ENCODE measurements at places on chromosomes 7 and 10.

DNA sequence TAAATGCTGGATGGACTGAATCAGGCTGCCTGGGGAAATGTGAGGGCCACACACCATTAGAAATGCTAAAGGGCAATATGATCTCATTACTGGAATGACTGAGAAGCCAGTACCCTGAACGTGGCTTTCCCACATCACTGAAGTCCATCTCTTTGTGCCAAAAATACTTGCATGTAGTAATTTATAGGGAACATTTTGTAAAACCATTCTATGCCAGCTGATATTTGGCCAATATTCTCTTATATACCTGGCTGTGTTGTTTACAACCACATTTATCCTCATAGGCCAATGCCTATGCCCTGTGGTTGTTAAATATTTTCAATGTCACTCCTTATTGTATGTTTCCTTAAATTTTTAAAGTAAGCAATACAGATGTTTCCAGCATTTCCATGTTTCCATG lies 111.6 kb downstream of the C10orf90 start:
- DNase-seq, result no peak

GRCh38 chr7:7569615-7570014 lies 2.9 kb downstream of the MIOS start:
- DNase-seq, result no peak

GRCh38 chr10:113524539-113525490 lies 28.0 kb upstream of the HABP2 start:
- no peak for DNase-seq

GRCh38 chr10:43293677-43294057 lies 26.8 kb upstream of the RASGEF1A start:
- DNase-seq, result no peak

- no peak for DNase-seq
These were observed 12.5 kb upstream of the HERPUD2 start for GRCh38 chr7:35707422-35707821.

DNA sequence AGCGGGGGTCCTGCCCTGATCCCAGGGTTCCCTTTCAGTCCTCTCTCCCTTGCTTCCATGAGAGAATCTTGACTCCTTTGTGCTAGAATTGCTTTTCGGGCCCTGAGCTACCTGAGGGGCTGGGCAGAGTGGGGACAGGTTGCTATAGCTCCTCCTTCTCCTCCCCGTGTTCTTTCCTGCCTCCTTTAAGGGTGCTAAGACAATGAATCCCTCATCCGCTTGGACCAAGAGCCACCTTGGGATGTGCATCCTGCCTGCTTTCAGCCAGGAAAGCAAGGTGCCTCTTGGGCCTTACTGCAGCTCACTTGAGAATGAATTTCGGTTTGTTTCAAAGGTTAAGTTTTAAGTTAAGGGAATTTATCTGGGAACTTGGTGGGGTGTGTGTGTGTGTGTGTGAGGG lies 53.6 kb downstream of the ADRA2A start:
- no peak for DNase-seq
